T-helper 1 cell (primary cell): ENCODE measurements at places on chromosomes 2 and 18.
A peak's percentile ranks its signal among the peaks of the same experiment; 100 is the strongest.

DNA sequence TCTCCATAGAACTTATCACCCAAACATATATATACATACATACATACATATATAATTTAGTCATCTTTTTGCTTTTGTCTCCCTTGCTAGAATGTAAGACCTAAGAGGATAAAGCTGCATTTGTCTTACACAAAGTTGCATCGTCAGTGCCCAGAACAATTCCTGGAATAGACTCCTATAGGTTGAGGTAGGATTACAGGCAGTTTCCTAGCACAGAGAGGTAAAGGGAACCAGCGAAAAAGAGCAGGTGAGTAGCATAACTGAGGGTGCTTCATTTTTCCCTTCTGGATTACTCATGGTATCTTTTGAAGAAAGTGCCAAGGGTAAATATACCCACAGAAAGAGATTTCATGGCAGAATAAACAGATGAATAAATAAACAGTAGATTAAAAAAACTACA, 68.1 kb upstream of the AMMECR1L start:
- DNase-seq, result no peak

DNA sequence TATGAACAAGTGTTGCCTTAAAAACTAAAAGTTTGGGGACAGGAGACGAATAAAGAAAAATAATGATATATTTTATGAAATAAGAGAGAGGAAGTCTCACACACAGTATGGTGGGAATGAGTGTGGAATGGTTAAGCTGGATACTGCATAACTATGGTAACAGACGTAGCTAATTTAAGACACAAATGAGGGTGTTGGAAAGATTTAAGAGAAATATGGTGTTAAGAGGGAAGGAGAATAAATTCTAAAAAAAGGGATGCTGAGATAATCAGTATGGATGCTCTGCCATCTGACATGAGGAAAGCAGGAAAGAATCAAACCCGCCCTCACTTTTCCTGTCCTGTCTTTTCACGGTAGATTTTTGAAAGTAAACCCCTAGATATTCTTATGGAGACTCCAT, 10.6 kb downstream of the ADD2 start:
- no peak for DNase-seq

DNA sequence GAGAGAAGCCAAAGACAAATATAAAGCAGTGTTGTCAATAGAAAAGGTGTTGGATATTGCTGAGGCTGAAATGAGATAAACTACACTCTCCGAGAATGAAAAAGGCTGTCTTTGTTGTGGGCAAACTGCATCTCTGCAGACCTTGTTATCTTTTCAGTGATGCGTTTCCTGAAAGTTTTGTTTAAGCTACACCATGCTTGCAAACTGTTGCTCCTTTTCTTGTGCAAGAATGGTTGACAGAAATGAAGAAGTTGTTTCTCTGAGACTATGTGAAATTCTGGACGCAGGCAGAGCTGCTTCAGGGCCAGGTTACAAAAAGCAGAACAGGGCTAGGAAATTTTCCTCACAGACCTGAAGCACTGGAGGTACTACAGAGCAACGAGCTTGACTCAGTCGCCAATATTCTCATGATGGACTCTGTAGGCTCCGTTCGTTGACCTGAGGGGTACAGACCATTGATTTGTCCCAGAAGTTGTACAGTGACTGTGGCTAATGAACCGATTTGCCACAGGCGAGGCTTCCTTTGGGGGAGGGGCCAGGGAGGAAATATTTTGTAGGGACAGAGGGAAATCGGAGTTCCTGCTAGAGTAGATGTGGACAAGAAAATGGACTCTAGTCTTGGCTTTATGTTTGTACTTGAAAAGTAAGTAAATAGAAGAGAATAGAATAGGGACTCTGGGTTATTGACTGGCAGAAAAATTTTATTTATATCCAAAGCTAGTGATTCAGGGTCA, 3.5 kb upstream of the ATL2 start:
- DNase-seq, result no peak

GRCh38 chr2:103132536-103133217, 370.8 kb downstream of the TMEM182 start:
- no peak for DNase-seq

DNA sequence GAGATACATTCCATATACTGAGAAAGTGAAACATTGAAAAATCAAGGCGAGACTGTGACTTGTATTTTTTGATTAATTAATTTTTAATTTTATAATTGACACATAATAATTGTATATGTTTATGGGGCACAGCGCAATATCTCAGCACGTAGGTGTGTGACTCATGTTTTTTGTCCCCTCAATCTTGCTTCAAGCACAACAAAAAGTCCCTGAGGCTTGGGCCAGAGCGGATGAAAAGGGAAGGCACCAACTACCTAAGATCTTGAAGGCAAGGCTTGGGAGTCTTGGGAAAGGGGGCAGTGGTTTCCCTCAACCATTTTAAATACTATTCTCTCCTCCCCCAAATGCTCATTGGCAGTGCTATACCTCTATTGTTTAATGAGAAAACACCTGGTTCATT, 9.9 kb downstream of the SGPP2 start:
- no peak for DNase-seq

- no peak for DNase-seq
Measured at GRCh38 chr2:10284108-10284870, 18.4 kb upstream of the HPCAL1 start.

- no peak for DNase-seq
Measured at GRCh38 chr2:201656102-201656501, 12.8 kb upstream of the TMEM237 start.

DNA sequence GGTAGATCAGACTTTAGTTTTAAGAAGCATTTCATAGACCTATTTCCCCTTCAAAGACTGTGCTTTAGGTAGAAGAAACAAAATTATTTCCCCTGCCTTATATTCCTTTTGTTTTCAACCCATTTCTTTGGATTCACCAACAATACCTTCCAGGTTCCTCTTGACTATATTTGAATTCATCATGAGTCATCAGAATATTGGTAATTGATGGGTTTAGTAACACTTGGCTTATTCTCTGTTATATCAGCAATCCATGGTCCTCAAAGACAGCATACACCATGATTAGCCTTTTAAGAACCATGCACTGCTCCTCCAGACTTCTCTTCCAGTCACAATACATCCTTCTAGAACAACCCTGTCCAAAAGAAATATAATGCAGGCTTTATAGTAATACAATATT, 83.0 kb upstream of the NOSTRIN start:
- no peak for DNase-seq

GRCh38 chr2:113166187-113166645, 7.6 kb upstream of the PSD4 start:
- DNase-seq, result no peak

DNA sequence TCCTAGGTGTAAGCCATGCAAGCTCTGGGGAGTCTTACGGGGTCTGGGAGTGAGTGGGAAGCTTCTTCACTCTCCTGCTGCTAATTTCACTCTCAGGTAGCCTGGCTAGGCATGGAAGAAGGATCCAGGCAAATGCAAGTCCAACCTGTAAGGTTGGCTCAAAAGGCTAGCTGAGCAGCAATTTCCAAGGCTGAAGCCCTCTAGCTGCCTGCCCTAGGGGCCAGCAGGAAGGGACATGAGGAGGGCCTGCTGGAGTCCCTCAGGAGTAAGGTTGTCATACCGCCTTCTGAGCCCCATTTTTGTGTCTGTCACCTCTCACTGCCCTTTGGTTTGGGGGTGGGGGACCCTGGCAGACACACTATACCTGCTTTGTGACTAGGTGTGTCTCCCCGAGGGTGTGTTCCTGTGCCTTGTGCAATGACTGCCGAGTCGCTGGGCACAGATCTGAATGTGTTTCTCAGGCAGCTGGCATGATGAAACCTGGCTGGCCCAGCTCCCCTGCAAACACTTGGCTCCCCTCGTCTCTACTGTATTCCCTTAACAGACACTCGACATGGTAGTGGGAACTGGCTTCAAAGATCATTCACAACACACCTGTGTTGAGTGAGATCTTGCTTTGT, 123.9 kb upstream of the FAM136A start:
- no peak for DNase-seq

DNA sequence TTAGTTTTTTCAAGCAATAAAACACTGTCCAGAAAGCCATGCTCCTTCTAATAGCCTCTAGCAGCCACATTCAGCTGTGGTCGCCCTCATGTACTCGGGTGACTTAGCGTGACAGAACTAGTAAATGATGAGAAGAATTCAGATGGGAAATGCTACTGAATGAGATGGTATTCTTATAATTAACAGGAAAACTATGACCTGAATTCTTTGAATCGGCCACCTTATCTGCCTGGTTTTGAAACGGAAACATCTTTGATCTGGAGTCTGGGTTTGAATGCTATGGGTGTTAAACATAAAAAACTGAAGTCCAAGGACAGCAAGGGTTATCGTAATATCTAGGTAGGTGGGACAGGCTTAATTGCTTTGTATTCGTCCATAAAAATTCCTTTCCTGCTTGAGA, 138.8 kb upstream of the DNMT3A start:
- peak; percentile 10 for DNase-seq

DNA sequence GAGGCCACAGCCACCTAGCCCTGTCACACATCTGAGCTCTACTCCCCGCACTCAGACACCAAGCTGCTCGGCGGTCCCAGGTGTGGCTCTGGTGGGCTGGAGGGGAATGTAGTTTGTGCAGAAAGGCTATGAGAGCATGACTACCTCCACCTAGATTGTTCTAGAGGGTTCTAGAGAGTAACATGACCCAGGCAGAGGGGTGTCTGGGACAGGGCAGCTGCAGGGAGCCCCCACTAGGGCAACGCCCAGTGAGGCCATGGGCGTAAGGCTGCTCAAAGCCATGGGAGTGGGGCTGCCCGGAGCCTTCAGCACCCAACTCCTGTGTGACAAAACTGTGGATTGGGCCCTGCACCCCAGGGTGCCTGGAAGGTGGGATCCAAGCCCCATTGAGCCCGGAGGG, 511.4 kb upstream of the MYT1L start:
- no peak for DNase-seq

DNA sequence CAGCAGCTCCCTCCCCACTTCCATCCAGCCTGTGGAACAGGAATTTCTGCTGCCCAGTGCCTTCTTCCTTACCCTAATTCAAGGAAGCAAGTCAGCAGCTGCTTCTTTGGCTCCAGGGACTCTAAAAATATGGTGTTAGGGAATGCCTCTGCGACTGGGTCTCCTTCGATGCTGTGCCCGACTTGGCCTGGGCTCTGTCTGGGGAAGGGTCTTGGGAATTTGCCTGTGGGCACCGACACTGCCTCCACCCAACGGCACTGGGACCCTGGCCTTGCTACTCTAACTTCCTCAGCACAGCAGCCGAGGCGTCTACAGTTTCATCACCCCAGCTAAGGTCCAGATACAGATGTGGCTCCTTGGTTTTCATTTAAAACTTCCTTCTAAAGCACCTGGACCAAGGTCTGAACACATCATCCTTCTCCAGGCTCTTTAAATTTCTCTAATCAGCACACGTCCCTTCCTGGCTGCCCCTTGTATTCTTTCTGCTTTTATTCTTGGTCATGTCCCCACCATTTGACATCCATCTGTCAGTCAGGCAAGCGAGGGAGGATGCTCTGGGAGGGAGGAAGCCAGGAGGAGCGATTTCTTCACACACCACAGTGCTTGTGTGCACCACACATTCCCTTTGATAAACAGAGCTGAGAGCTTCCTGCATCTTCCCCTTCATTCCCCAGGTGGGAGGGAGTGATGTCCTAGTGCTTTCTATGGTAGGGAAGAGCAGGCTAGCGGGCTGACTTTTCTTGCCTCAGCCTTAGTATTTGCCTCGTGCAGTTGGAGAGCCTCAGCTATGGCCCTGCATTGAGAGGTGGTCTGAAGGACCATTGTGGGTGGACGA, 6.8 kb downstream of the LBH start:
- DNase-seq, result no peak

GRCh38 chr2:88601286-88601685, 26.0 kb downstream of the EIF2AK3 start:
- no peak for DNase-seq
